Cardiac muscle cell (in vitro differentiated cells and primary cell): ENCODE measurements at places on chromosomes 16 and 17.

DNA sequence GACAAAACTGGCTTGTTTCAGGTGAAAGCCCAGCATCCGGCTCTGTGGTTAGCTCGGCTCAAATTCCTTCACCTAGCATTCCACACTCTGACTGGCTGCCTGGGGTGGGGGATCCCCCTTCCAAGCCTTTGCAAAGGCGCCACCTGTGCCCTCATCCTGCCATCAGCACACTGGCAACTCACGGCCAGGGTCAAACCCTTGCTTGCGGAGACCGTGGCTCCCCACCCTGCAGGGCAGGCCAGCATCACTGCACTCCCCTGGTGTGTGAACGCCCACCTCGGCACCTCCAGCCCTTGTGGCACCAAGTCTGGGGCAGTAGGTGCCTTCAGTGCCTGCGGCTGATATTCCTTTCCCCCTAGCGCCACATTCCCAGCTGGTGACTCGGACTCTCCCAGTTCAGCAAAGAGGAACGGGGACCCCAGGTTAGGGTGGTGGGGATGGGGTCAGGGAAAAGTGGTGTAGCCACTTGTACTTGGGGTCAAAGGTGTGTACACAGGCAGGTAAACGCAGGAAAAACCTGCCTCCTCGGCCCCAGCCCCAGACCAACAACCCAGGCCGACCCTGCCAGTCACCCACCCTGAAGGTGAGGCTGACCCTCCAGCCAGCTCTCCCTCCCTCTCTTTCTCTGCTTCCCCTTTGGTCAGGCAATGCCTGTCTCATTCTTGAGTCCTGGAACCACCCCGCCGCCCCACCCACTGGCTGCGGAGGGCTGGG lies 1.1 kb downstream of the FLII start:
- peaks cover 25% of the 10 kb centered on the region for H3K36me3 ChIP-seq
- H3K27me3 ChIP-seq: no peaks in the 10 kb centered on the region
- H3K4me3 ChIP-seq: peak overlapping the region; percentile 83
- peak overlapping the region; percentile 87 for H3K27ac ChIP-seq
- peak; percentile 35 for DNase-seq

DNA sequence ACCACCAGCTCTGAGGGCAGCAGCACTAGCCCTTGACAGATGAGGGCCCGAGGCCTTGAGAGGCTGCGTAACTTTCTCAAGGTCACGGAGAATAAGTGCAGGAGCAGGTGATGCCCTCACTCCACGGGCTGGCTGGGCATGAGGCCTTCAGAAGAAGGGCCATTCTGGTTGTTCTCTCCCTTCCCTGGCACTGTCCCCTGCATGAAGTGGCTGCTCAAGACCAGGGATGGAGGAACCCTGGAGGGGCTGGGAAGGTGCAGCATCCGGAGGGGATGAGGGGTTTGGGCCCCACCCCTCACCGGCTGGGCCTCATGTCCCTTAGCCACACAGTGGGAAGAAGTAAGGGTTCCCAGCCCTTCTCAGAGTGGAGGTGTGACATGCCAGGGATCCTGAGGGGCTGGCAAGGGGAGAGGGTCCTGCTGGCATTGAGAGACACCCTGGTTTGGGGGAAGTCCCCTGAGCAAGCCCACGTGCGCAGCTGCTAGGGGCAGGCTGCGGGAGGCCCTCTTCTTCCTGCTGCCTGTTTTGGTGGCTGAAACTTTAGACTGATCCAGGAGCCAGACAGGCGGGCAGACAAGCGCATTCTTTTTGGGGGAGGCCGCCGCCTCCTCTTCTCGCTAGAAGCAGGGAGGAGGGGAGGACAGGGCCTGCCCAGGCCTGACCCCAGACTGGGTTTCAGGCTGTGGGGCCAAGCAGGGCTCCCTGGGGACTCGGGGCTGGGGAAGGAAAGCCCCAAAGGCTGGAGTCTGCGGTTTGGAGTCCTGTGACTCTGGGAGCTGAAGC lies 74.0 kb downstream of the N4BP1 start:
- H3K4me3 ChIP-seq: no peak overlapping the region
- peak; percentile 92 for DNase-seq
- H3K27me3 ChIP-seq: no peaks in the 10 kb centered on the region
- H3K4me1 ChIP-seq: peaks cover 3% of the 10 kb centered on the region
- no peaks in the 10 kb centered on the region for H3K36me3 ChIP-seq

DNA sequence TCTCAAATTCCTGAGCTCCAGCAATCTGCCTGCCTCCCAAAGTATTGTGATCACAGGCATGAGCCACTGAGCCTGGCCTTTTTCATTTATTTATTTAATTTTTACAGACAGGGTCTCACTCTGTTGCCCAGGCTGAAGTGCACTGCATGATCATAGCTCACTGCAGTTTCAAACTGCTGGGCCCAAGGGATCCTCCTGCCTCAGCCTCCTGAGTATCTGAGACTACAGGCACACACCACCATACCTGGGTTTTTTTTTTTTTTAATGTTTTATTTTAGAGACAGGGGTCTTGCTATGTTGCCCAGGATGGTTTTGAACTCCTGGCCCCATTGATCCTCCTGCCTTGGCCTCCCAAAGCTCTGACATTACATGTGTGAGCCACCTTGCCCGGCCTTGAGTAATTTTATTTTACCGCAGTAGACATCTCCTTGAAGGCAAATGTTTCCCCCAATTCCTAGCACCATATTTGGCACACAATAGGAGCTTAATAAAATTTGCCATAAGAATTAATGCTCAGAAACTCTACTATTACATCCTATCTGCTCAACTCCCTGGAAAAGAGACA lies 1.9 kb upstream of the EEF2K start:
- H3K27me3 ChIP-seq: no peaks in the 10 kb centered on the region
- no peak overlapping the region for H3K27ac ChIP-seq
- no peak for DNase-seq

DNA sequence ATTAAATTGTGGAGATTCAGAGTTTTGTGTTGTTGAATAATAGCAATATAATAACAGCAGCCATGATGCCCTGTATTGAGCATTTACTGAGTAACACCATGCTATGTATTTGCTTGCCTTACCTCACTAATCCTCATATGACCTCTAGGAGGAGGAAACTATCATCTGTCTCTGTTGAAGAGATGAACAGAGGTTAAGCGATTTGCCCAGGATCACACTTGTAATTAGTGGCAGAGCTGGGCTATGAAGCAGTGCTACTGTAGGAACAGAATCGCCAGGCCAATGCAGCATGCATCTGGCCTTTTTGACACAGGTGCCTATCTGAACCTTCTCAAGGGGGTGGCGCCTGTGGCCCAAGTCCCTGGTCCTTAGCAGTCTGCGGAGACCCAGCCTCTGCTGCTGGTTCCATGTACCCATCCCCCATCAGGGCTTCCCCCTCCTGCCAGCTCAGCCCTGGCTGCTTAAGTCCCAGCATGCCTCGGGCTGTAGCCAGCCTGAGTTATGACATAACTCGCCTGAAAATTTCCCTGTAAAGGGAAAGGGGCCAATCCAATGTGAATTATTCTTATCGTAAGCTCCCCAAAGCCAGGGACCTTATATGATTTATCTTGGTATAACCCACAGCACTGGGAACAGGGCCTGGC lies 50.4 kb upstream of the HS3ST2 start:
- no peaks in the 10 kb centered on the region for H3K36me3 ChIP-seq
- no peak overlapping the region for H3K4me3 ChIP-seq
- no peak for DNase-seq
- H3K27me3 ChIP-seq: no peaks in the 10 kb centered on the region
- H3K27ac ChIP-seq: no peak overlapping the region

DNA sequence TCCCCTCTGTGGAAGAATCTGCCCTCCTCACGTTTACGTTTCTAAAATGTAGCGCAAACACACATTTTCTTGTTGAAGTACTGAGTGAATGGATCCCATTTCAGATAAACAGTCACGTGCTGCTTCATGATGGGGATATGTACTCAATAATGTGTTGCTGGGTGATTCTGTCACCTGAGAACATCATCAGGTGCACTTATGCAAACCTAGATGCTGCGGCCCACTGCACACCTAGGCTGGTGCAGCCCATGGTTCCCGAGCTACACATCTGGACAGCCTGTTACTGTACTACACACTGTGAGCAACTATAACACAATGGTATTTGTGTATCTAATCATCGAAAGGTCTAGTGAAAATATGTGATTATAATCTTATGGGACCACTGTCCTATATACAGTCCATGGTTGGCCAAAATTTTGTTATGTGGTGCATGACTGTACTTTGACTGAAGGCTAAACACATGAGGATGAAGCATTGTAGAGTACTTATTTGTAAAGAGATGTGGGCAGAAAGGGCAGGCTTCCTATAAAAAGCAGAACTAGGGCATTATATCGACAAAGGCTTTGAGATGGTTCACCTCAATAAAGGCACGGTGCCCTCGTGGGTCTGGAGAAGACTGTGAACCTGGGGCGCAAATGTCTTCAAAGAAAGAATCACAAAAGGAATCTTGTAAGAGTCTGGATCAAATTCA lies 26.3 kb downstream of the MARF1 start:
- no peak overlapping the region for H3K27ac ChIP-seq
- H3K36me3 ChIP-seq: peaks cover 28% of the 10 kb centered on the region
- no peak overlapping the region for H3K4me3 ChIP-seq
- H3K4me1 ChIP-seq: no peaks in the 10 kb centered on the region
- no peaks in the 10 kb centered on the region for H3K27me3 ChIP-seq

DNA sequence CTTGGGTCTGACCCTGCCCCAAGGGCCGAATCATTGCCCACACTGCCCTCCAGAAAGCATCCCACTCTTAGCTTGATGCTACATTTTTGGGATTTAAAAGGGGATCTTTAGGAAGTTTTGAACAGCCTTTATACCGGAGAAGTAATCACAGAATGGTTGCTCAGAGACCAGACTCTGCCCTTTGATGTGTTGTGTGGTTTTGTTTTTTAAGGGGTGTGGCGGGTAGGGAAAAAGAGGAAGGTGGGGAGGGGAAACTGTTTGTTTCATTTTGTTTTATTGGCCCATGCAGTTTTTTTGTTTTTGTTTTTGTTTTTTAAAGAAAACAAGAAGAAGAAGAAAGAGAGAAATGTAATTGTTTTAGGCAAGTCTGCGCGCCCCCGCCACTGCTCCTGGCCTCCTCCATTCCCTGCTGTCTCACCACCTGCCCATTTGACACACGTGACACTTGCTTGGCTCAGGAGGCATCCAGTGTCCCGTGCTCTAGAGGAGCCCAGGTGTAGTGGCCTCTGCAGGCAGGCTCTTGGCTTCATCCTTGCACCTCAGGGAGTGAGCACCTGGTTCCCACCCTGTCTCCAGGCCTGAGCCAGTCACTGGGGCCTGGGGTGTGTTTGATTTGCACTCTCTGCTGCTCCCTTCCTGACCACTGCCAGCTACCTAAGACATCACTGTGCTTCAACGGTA lies 35.7 kb downstream of the GNAO1 start:
- no peaks in the 10 kb centered on the region for H3K27me3 ChIP-seq
- peaks cover 9% of the 10 kb centered on the region for H3K4me1 ChIP-seq
- no peaks in the 10 kb centered on the region for H3K36me3 ChIP-seq
- H3K4me3 ChIP-seq: no peak overlapping the region
- no peak for DNase-seq

GRCh38 chr17:28748852-28749515 lies 5.2 kb downstream of the TRAF4 start:
- H3K4me1 ChIP-seq: peaks cover 15% of the 10 kb centered on the region
- DNase-seq: no peak
- peaks cover 24% of the 10 kb centered on the region for H3K36me3 ChIP-seq
- no peak overlapping the region for H3K4me3 ChIP-seq
- peak overlapping the region; percentile 69 for H3K27ac ChIP-seq
- H3K27me3 ChIP-seq: no peaks in the 10 kb centered on the region

DNA sequence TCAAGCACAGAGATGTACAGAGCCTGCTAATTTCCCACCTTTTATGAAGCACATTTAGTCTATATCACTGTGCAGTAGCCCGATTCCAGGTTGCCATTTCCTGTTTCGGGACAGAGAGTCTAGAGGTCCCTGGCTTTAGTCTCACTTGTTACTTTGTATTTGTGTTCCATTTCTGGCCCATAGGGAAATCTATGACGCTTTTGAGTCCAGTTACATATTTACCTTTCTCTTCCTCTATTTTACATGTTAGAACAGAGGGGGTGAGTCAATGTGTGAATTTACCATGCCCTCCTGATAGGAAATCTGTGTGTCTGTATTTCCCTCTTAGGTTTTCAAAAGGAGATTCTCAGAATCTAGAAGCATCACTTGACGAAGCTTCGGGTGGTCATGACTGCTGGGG lies 227.1 kb upstream of the ZFHX3 start:
- no peaks in the 10 kb centered on the region for H3K4me1 ChIP-seq
- H3K36me3 ChIP-seq: no peaks in the 10 kb centered on the region
- no peak for DNase-seq

- no peak for DNase-seq
- H3K4me1 ChIP-seq: peaks cover 7% of the 10 kb centered on the region
- H3K4me3 ChIP-seq: no peak overlapping the region
These were observed 477 bp upstream of the OSGIN1 start for GRCh38 chr16:83952587-83952939.

- DNase-seq: peak; percentile 40
- H3K27me3 ChIP-seq: no peaks in the 10 kb centered on the region
- H3K4me3 ChIP-seq: peak overlapping the region; percentile 71
- H3K36me3 ChIP-seq: peaks cover 9% of the 10 kb centered on the region
- peak overlapping the region; percentile 74 for H3K27ac ChIP-seq
These were observed 520 bp downstream of the JPT2 start for GRCh38 chr16:1678500-1679098.

DNA sequence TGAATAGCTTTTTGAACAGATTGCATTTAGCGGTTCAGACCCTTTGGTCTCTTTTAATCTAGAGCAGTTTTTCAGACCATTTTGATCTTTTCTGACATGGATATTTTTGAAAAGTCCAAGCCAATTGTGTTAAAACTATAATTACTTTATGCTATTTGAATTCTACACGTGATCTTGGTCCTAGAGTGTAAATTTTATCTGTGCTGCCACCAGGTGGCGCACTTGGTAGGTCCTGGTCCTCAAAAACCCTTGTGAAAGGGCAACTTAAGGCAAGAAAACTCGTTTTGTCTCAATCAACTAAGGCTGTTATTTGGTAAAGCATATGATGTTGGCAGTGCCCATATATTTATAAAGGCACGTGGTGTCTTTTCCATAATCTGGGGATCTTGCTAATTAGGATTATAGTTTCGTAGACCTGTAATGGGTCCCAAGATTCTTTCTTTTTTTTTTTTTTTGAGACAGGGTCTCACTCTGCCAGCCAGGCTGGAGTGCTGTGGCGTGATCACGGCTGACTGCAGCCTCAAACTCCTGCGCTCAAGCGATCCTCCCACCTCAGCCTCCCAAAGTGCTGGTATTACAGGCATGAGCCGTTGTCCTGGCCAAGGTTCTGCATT lies 43.9 kb upstream of the TEX2 start:
- no peaks in the 10 kb centered on the region for H3K27me3 ChIP-seq
- H3K27ac ChIP-seq: no peak overlapping the region
- no peaks in the 10 kb centered on the region for H3K4me1 ChIP-seq
- peak; percentile 69 for DNase-seq
